ENCODE measurements at places on chromosomes 7 and 10.
A peak's percentile ranks its signal among the peaks of the same experiment; 100 is the strongest.

GRCh38 chr10:73997787-73998622 is at the start of gene VCL:
Gene VCL (plus strand): TSS chr10:73998116. CDS start chr10:73998208, 92 bp downstream.
- peak; percentile 96 for DNase-seq

- no peak for DNase-seq
Measured at GRCh38 chr7:105097619-105098018, 83.6 kb downstream of the KMT2E start.

- no peak for DNase-seq
Measured at GRCh38 chr10:132817701-132818211, 31.8 kb upstream of the NKX6-2 start.

GRCh38 chr7:136957391-136957790 is 88.9 kb downstream of the CHRM2 start:
- no peak for DNase-seq

- DNase-seq: no peak
Measured at GRCh38 chr10:119413093-119413453, 129.4 kb downstream of the RGS10 start.

DNA sequence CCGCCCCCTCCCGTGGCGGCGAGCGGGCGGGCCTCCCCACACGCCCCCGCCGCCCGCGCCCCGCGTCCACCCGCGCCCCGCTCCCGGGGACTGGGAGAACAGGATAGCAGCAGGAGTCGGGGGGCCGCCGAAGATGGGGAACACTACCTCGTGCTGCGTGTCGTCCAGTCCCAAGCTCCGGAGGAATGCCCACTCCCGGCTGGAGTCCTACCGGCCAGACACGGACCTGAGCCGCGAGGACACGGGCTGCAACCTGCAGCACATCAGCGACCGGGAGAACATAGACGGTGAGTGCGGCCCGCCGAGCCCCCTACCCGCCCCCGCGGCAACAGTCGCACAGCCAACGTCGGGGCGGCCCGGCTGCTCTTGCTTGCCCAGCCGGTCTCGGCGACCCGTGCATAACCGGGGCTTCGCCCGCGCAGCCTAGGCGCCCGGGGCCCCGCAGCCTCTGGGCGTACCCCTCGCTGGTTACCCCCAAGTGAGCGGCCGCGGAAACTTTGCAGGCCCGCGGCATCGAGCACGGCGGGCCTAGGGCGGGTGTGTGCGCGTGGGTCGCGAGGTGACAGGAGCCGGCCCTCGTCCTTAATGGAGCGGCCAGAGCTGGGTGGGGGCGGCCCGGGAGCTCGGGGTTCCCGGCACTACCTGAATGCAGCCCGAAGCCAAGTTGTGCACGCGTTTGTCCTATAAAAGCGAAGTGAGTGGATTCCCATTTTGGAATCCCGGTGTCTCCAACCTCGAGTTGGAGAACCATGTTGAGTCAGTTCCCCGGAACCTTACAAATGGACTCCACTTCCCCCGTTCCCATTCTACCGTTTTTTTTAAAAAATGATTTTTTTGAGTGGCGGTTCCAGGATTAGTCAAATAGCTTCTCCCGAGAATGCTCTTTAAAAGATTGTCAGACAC is 863 bp downstream of the CCNY start:
- peak; percentile 36 for DNase-seq

DNA sequence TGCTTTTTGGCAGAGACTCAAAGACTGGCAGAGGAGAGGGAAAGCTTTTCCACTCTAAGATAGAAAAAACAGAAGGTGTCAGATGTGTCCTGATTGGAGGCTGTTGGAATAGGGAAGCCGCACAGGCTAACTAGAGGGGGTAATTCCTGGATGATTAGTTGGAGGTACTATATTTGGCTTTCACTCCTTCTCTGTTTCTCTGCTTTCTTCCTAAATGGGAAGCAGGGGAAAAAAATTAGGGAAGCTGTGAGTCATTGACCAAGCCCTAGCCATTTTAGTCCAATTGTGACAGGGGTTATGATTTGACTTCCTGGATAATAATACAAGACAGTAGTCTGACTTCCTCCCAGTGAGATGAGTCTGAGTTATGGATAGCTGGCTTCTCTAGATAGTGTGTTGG is 475.2 kb upstream of the CELF2 start:
- DNase-seq: no peak

- no peak for DNase-seq
Measured at GRCh38 chr10:96753956-96754355, 33.6 kb upstream of the PIK3AP1 start.

- DNase-seq: no peak
Measured at GRCh38 chr7:107891636-107892366, 818 bp downstream of the DLD start.

GRCh38 chr7:36564489-36564888 is 159.8 kb downstream of the AOAH start:
- DNase-seq: no peak

GRCh38 chr7:140867467-140868462 is 57.0 kb downstream of the BRAF start:
- no peak for DNase-seq

- DNase-seq: no peak
Measured at GRCh38 chr7:7707246-7707645, 11.2 kb downstream of the RPA3 start.

DNA sequence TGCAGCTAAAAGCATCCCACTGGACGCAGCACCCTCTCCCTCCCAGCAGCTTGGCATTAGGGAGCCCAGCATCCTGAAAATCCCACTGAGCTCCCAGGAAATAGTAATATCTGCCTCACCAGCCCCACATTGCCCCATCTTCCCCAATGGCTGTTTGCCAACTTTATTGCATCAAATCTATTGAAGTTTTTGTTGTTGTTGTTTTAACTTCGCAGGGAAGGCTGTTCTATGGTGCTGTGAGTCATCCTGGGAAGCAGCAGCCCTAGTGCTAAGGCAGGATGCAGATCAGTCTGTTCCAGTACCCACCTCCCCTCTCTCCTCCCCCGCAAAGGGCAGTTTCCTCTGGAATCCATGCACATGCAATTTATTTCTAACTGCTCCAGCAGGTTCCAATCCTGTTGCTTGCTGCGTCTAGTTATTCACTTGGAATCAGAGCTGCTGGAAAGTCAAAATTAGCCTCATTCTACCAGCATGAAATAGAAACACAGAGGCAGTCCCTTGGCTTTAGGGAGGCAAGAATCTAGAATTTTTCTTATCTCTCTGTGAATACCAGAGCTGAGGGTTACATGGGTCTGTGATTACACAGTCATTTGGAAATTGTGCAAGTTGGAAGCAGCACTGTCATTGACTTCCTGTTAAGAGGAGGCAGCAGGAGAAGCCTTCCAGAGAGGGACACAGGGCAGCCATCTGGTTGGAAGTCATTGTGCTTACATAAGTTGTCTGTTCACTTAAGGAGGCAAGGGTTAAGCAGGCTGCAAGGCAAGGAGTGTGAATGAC is 115.9 kb upstream of the CACUL1 start:
- no peak for DNase-seq

GRCh38 chr7:150953061-150953997 is 24.8 kb downstream of the KCNH2 start:
- no peak for DNase-seq

DNA sequence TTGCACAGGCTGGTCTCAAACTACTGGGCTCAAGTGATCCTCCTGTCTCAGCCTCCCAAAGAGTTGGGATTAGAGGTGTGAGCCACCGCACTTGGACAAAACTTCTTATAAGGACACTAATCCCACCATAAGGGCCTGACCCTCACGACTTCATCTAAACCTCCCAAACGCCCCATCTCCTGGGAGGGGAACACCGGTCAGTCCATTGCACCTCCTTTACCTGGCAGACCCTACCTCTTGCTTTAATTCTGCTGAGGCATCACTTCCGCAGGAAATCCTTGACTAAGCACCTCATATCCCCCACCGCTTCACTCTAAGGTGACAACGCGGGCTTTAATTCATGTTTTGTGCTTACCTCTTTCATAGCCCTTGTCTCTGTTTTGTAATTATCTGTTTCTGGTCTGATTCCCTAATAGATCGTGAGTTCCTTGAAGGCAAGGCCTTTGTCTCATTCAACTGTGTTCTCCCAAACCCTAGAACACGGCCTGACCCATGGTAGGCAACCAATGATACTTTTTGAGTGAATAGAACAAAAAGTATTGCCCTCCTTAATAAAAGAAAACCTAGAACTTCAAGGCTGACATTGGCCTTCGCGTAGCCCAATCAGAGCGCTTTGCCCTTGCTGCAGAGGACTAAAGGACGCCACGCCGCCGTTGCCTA is 481 bp upstream of the ZNF862 start:
- no peak for DNase-seq

GRCh38 chr10:79468841-79469585 is 23.6 kb upstream of the ZCCHC24 start:
- no peak for DNase-seq

DNA sequence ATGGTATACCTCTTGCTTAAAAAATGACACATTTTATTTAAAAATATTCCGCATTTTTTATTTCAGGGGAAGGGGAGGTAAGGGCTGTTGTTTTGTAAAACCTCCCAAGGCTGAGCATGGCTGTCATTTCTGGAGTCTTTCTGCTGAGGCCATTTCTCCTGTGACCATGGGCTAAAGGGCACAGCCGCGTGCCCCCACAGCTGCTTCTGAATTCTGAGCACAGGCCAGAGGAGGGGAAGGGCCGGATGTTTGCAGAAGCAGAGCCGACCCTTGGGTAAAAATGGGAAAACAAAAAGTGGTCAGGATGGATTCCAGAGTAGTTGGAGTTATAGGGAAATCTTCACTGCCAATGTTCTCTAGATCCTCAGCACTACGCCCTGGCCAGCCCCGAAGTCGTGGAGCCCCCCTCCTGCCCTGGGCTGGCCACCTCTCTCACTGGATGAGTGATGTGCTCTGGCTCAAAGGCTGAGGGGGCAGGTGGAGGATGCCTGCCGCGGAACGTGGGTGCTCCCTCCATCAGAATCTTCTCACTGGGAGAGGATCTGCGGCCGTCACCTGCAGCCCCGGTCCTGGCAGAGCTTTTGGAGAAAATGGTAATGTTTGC is 131.3 kb upstream of the ZEB1 start:
- no peak for DNase-seq
